ENCODE measurements at places on chromosomes 3 and 15. TPM values are rescaled to one million over a fixed set of nuclear protein-coding genes. Genes with fewer than 3 reads are reported as not detected.

MYD88 gene
- not detected for polyA plus RNA-seq

IL16 gene
- polyA plus RNA-seq = not detected

UCN2 gene
- polyA plus RNA-seq = 0.68 TPM

IL17RB gene
- 2.2 TPM for polyA plus RNA-seq

SMAD3 gene
- 0.64 TPM for polyA plus RNA-seq

SCAANT1 gene
- not detected for polyA plus RNA-seq

SRGAP3 gene
- 31.5 TPM for polyA plus RNA-seq

TMEM266 gene
- polyA plus RNA-seq = 17.6 TPM

SHC4 gene
- 4.5 TPM for polyA plus RNA-seq

ERICH6 gene
- polyA plus RNA-seq = not detected

AGTR1 gene
- polyA plus RNA-seq = 1.3 TPM

MAPKBP1 gene
- polyA plus RNA-seq = 39.9 TPM

CFAP100 gene
- polyA plus RNA-seq = 2.3 TPM

B3GALNT1 gene
- 31.7 TPM for polyA plus RNA-seq

FOXB1 gene
- not detected for polyA plus RNA-seq

ANKUB1 gene
- polyA plus RNA-seq = not detected

CHL1 gene
- 199 TPM for polyA plus RNA-seq

ACP3 gene
- not detected for polyA plus RNA-seq

GOLGA8N gene
- polyA plus RNA-seq = 0.61 TPM

ARGFX gene
- not detected for polyA plus RNA-seq

LAMB2 gene
- 15.9 TPM for polyA plus RNA-seq

GP5 gene
- polyA plus RNA-seq = 0.16 TPM

TTC21A gene
- polyA plus RNA-seq = 9.4 TPM

GNAT1 gene
- polyA plus RNA-seq = not detected

SLC2A2 gene
- polyA plus RNA-seq = not detected

SPESP1 gene
- not detected for polyA plus RNA-seq

CD200 gene
- polyA plus RNA-seq = 178 TPM

ITIH1 gene
- polyA plus RNA-seq = not detected

CCR8 gene
- polyA plus RNA-seq = not detected

ZMAT3 gene
- polyA plus RNA-seq = 3.1 TPM

ATP13A4 gene
- polyA plus RNA-seq = 6.2 TPM

NOX5 gene
- polyA plus RNA-seq = not detected

AHSG gene
- 1.1 TPM for polyA plus RNA-seq

SGO1 gene
- 0.71 TPM for polyA plus RNA-seq

KLHL40 gene
- polyA plus RNA-seq = not detected

GOLGA8R gene
- not detected for polyA plus RNA-seq

SPINK8 gene
- not detected for polyA plus RNA-seq

CPNE9 gene
- polyA plus RNA-seq = 0.32 TPM

GPR160 gene
- 2.9 TPM for polyA plus RNA-seq

MAP3K13 gene
- polyA plus RNA-seq = 33.8 TPM

SPPL2A gene
- polyA plus RNA-seq = 29.9 TPM

P2RY14 gene
- not detected for polyA plus RNA-seq

GABRR3 gene
- not detected for polyA plus RNA-seq

All from neural cell (in vitro differentiated cells).